ENCODE measurements at places on chromosomes 6 and 20. TPM values are rescaled to one million over a fixed set of nuclear protein-coding genes. Genes with fewer than 3 reads are reported as not detected.

RNF182 gene
- 8.1 TPM for total RNA-seq

CCDC170 gene
- 0.21 TPM for total RNA-seq

PI16 gene
- total RNA-seq = not detected

DEFB113 gene
- total RNA-seq = not detected

CLDN20 gene
- not detected for total RNA-seq

PPP1R11 gene
- total RNA-seq = 35.1 TPM

RHAG gene
- total RNA-seq = not detected

PM20D2 gene
- total RNA-seq = 11.0 TPM

SPATA25 gene
- total RNA-seq = 10.2 TPM

TSHZ2 gene
- not detected for total RNA-seq

OR2H1 gene
- not detected for total RNA-seq

LTB gene
- 0.40 TPM for total RNA-seq

RIPPLY2 gene
- total RNA-seq = not detected

TBX18 gene
- 22.6 TPM for total RNA-seq

FARS2 gene
- total RNA-seq = 7.3 TPM

TMEM217 gene
- 0.35 TPM for total RNA-seq

SLC26A8 gene
- total RNA-seq = not detected

OARD1 gene
- total RNA-seq = 10.2 TPM

PLCB4 gene
- total RNA-seq = 5.3 TPM

DZANK1 gene
- 0.32 TPM for total RNA-seq

STX11 gene
- 1.9 TPM for total RNA-seq
